Left ventricle myocardium superior (tissue), 1 donor: ENCODE measurements at places on chromosomes 5 and 9.

- no peak for DNase-seq
Observed at GRCh38 chr5:73480500-73480899, 17.7 kb upstream of the BTF3 start.

GRCh38 chr5:390623-391491 lies 52.1 kb upstream of the EXOC3 start:
- no peak for DNase-seq

GRCh38 chr9:129596541-129597331 lies 24.2 kb downstream of the C9orf50 start:
- peak; percentile 78 for DNase-seq

GRCh38 chr5:4700069-4700468 lies 440.1 kb upstream of the ADAMTS16 start:
- DNase-seq: peak; percentile 50

- peak; percentile 37 for DNase-seq
Observed at GRCh38 chr9:36818242-36818938, 215.7 kb downstream of the PAX5 start.

GRCh38 chr9:95854386-95855020 lies 21.0 kb upstream of the ERCC6L2 start:
- DNase-seq: no peak

GRCh38 chr5:148469501-148469935 lies 85.8 kb downstream of the FBXO38 start:
- peak; percentile 40 for DNase-seq

- DNase-seq: no peak
Observed at GRCh38 chr5:175385691-175386362, 58.2 kb downstream of the DRD1 start.

DNA sequence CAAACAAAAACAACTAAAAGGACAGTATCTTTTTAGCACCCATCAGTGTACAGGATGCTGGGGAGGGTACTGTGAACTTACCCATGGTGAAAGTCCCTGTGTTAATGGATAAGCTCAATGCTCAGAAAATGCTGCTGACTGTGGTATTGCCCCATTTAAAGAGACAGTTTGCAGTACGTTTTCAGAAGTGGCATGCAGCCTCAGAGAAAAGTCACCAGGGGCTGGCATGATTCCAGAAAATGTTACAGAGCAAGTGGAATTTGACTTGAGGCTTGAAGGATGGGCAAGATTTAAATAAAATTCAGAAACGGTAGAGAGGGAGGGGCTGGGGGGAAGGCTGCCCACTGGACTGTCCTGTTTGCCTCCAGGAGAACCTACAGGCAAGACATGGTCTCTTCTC lies 7.2 kb downstream of the S1PR3 start:
- no peak for DNase-seq

DNA sequence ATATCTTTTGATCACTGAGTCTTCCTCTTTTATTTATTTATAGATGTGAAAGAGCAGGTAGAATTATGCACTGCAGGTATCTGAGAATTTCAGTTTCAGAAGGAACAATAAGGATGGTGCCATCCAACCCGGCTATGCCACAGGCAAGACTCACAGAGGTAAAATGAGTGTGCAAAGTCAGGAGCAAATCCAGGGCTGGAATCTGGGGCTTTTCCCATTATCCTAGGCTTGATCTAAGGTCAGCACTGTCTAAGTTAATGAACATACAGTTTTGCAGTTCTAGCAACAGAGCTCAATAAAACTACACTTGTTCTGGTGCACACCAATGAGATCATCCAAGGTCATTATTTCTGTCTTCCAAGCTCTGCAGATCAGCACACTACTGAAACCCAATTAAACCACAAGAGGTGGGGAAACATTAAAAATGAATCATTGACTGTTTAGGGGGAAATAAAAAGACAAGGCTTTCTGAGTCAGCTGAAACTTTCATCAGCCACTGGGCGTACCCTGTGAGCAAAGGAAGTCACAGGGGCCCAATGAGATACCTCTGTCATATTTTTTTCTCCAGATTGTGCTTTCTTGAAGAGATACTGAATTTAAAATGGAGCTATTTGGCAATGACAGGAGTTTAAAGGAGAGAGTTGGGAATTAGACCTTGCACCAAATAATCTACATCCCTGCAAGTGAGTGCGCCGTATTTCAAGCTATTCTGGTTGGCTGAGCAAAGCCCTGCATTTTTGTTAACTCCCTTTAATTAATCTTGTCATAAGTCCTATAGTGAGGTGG lies 662.2 kb upstream of the ZNF608 start:
- no peak for DNase-seq

GRCh38 chr9:31519011-31519410 lies 865.4 kb upstream of the ACO1 start:
- no peak for DNase-seq

DNA sequence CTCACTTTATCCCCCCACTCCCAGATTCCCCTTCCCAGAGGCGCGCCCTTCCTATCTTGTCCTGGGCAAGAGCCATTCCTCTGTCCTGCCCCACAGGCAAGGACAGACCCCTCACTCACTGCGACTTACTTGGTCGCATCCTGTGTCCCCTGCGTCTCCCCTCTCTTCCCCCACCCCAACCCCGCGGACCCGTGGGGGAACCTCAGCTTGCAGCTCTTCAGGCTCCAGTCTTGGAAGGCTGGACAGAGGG lies 542 bp downstream of the GGTA1 start:
- DNase-seq: no peak

DNA sequence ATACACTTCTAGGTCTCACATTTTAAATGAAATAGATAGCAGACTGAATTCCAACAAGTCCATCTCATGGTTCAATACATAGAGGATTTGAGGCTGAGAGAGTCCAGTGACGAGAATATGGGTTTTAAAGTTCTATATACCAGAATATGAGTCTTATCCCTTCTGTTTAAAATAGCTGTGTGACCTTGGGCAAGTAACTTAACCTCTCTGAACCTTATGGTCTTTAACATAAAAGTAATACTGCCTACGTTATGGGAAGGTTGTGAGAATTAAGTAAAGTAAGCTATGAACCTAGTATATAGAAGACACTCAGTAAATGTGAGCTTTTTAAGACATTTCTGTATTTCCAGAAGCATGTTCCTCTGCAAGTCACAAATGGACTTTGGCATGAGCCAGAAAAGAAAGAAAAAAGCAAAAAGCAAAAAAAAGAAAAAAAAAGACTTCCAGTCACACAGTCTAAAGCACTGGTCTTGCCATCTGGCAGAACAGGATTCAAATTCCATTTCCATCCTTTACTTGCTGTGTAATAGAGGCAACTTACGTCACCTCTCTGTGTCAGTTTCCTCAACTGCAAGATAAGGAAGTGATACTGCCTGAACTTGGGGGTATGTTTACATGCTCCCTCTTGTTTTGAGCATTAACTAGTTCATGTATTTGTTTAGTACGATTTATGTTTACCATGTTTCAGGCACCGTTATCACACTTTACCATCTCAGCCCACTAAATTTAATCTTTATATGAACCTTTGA lies 248.2 kb downstream of the TRIM32 start:
- no peak for DNase-seq

GRCh38 chr5:146703499-146703898 lies 175.1 kb downstream of the PPP2R2B start:
- no peak for DNase-seq

- no peak for DNase-seq
Observed at GRCh38 chr5:171482434-171482730, 62.9 kb downstream of the FGF18 start.

GRCh38 chr9:116193636-116194035 lies 40.0 kb downstream of the PAPPA start:
- no peak for DNase-seq

- no peak for DNase-seq
Observed at GRCh38 chr5:121182788-121183490, 668.7 kb upstream of the FTMT start.

- DNase-seq: peak; percentile 96
Observed at GRCh38 chr5:179060116-179061008, at the start of gene ZNF354C. Gene ZNF354C, plus strand, starts transcription at chr5:179060373. Its CDS starts 1,696 bp downstream, at chr5:179062069.

- no peak for DNase-seq
Observed at GRCh38 chr5:66343370-66344071, 199.4 kb downstream of the SREK1 start.

GRCh38 chr5:68219161-68219816 lies 3.7 kb downstream of the PIK3R1 start:
- no peak for DNase-seq

GRCh38 chr5:27038476-27038875 lies at the start of gene CDH9:
Gene CDH9, minus strand, starts transcription at chr5:27038586. Its CDS starts 50,253 bp downstream, at chr5:26988333.
- no peak for DNase-seq

- DNase-seq: no peak
Observed at GRCh38 chr5:122458278-122458872, 146.3 kb downstream of the SNCAIP start.

- DNase-seq: no peak
Observed at GRCh38 chr5:40475561-40475960, 204.2 kb upstream of the PTGER4 start.

DNA sequence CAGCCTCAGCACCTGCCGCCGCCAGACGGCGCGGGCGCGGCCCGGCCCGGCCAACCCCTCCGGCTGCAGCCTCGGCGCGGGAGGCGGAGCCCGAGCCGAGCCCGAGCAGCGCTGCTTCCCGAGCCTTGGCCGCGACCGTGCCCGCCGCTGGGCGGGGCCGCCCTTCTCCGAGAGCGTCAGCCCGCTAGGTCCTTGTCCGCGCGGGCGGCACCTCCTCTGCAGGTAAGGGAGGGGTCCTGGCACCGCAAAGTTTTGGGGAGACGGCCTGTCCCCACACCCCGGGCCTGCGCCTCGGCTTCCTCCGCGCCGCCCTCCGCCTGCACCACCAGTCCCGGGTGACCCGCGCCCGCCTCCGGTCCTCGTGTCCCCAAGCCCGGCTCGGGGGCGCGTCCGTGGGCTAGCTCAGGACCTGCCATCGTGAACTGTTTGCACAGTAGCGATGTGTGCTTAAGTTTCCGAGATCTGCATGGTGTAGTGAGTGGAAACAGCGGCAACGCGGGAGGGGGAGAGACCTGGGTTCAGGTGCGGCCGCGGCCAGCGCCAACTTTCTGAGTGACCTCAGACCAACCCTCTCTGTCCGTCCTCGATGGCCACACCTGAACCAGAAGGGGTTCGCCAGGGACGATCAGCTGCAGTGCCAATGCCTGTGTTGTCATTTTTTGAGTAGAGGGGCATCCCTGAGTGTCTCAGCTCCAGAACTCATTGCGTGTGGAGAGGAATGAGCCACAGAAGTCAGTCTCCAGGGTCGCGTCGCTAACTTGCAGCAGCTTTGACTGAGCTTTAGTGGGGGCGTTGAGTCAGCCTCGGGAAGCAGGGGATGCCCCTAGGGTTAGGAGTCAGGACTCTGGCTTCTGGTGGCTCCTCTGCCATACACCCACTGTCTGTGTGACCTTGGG lies at the start of gene FRMPD1:
Gene FRMPD1, plus strand, starts transcription at position 82 of the 896 bp plus-strand sequence. CDS start 41,688 bp downstream, outside the sequence.
- DNase-seq: peak; percentile 82

DNA sequence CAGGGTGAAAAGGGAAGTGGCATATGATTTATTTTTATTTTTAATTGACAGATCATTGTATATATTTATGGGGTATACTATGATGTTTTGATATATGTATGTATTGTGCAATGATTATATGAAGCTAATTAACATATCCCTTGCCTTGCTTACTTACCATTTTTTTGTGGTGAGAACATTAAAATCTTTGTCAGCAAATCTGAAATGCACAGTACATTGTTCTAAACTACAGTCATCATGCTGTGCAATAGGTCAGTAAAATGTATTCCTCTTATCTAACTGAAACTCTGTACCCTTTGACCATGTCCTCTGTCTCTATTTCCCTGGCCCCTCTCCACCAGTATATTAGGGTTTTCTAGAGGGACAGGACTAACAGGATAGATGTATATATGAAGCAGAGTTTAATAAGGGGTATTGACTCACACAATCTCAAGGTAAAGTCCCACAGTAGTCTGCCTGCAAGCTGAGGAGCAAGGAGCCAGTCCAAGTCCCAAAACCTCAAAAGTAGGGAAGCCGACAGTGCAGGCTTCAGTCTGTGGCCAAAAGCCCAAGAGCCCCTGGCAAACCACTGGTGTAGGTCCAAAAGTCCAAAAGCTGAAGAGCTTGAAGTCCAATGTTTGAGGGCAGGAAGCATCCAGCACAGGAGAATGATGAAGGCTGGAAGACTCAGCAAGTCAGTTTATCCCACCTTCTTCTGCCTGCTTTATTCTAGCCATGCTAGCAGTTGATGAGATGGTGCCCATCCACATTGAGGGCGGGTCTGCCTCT lies 122.2 kb upstream of the FBXL7 start:
- no peak for DNase-seq

- no peak for DNase-seq
Observed at GRCh38 chr9:6229619-6230018, 14.0 kb downstream of the IL33 start.
